Stimulated activated CD4-positive, alpha-beta T cell treated with anti-CD3 and anti-CD28 coated beads, Interleukin-2, amount 100 ng/mL, for 24 hours (primary cell): ENCODE measurements at places on chromosomes 12 and 14.

GRCh38 chr14:26213846-26214575 is 383.8 kb downstream of the NOVA1 start:
- no peak for DNase-seq

DNA sequence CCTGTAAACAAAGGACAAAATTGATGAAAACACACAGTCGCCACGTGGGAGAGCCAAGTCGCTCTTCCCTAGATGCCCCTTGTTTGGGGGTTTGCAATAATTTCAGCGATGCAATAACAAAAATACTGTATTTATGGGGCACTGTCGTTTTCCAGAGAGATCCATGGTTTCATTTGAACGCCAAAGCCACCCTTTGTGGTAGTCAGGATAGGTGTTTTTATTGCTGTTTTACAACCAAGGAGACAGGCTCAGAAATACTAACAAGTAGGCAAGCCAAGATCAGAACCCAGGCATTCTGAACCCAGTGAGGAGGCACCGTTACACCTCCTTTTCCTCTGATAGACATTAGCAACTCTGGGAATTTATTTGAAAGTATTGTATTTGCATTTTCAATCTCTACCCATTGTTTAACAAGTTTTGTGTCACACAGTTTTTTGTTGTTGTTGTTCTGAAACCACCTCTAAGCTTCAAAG is 831 bp upstream of the BTBD7 start:
- no peak for DNase-seq

- DNase-seq = no peak
Measured at GRCh38 chr12:82841487-82841904, 154.8 kb downstream of the TMTC2 start.

- DNase-seq = no peak
Measured at GRCh38 chr12:105580821-105581352, 250.4 kb downstream of the C12orf75 start.

DNA sequence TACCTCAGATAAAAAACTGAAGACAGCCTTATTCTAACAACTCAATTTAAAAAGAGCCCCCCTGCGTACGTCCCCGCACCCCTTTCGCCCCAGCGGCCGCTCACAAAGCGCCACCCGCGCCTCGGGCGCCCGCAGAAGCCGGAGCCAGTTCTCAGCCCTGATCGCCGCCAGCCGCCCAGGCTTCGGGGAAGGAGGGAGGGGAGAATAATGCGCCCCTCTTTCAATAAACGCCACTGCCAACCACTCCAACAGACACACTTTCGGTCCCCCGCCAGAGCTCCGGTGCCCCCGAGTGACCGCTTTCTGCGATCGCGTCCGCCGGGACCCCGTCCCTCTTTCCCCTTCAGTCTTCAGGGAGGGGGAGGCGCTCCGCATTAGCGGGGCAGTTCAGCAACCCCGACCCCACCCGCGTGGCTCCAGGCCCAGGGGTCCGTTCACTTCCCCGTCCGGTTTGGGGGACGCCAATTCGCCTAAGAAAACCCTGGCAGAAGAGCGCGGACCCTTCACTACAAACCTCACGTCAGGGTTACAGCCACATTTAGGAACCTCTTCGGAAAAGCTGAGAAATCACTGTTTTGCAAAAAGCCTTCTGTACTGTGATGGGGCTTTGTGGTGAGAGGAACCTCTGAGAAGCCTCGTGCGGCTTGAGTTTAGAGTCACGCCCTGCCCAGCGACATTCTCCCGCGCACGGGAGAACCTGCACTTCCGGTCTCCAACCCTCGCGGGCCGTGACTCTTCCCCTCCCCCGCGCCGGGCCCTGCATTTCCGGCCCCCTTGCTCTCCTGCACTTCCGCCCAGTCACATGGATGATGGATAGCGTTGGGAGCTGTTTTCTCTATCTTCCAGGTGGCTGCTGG is 18.7 kb downstream of the FOXG1 start:
- no peak for DNase-seq

GRCh38 chr12:97490141-97490540 is 27.5 kb downstream of the RMST start:
- DNase-seq = no peak

- DNase-seq = no peak
Measured at GRCh38 chr12:52428121-52428520, 6.0 kb downstream of the KRT75 start.

GRCh38 chr12:88398031-88398430 is 182.2 kb downstream of the KITLG start:
- no peak for DNase-seq

DNA sequence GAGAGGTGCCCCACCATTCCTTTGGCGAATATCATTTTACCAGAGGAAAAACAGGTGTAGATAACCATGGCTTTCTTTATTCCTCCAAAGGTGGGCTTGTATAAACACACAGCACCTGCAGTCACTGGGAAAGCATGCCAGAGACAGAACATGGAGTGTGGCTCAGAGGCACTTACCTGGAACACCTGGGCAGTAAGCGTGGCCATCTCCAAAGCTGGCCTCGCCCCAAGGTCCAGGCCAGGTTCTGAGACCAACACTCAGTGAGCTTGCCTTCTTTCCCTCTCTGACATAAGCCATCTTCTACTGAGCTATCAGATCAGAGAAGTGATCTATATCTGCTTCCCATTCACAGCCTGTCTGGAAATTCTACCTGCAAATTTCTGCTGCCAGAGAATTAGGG is 70.5 kb downstream of the NUAK1 start:
- DNase-seq = no peak

DNA sequence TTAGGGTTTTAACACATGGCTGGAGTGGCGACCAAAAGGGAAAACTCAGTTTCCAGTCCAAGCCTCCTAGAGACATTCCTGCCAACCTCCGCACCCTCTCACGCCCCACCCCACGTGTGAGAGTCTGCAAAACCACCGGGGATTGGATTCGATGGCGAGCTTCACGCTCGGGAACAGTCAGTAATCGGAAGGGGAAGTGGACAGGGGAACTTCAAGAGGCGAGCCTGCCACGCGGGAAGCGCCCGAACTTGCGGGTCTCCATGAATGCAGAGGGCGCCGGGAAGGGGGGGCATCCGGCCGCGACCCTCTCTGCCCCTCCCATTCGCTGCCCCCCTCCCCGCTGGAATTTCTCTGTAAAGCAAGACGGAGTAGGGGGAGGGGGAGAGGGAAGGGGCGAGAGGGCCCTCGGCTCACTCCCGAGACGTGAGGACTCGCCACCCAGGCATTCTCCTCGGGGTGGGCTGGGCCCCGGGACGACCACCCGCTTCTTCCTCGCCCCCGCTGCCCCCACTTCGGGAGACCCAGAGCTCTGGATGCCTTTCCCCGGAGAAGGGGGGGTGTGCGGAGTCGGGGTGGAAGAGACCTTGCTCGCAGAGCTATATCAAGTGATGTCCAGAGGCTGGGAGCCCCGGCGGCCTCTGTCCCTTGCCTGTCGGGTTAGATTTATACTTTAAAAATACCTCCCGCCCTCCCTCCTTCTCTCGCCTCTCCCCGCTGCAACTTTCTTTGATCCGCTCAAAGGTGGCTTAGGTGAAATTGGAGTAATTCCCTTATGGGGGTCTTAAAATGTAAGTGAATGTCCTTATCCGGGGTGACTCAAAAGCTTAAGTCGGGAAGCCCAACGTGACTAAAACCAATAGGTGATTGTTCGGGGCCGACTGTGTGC is 2.5 kb upstream of the CCND2 start:
- DNase-seq = peak; percentile 62

DNA sequence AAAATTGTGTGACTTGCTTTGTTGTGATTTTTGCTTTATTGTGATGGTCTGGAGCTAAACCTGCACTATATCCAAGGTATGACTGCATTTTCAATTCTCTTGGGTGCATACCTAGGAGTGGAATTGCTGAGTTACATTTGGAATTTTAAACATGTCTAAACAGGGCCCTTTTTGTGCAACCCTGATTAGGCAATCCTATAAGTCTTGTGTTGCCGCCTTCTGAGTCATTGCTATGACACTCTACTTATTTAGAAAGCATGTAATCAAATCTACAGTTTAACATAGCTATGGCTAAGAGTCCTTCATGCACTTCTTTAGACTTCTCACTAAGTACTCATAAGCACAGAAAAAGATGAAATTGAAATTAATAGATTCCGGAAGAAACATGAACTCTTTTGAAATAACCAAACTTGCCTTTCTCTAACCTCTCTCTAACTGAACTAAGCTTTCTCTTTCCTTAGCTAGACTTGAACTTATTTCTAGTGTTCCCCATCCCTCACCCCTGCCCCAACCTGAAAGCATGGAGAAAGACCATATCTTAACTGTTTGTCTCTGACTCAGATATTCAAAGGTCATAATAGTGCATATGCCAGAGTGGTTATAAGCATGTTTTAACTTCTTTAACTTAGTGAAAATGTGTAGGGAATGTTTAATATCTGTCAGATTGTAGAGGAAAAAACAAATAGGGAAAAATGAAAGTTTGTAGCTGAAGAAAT is 203.0 kb downstream of the SNAPC1 start:
- no peak for DNase-seq

- DNase-seq = no peak
Measured at GRCh38 chr12:40986001-40986400, 202.1 kb upstream of the PDZRN4 start.

DNA sequence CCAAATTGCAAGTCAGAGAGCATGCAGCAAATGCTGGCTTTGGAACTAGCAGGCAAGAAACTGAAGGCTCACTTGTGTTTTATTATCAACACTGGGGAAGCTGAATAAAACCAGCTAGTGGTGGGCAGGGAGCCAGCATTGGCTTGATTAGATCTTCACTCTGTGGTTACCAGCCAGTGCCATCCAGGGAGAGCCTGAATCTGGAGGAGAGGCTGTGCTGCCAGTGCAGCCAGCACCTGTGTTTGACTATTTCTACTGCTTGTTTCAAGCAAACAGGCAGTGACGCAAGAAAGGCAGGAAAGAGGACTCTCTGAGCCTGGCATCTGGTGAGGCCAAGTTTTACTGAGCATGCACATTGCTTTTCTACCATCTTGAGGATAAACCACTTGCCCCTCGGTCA is 247.0 kb downstream of the PHLDA1 start:
- DNase-seq = no peak

DNA sequence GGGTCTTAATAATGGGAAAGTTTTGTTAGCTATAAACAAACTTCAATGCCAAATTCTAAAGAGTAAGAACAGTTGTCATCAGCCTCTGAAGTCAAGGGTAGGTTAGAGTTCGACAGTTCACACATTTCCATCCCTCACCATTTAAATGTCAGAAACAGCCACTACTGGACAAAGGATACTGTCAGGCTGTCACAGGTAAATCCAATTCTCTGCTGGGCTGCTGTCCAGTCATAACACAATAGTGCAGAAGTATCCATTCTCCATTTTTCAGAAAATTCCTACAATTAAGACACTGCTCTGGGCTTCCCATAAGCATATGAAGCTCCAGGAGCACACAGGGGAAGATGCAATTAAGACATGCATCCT is 221.4 kb downstream of the RPS29 start:
- no peak for DNase-seq

DNA sequence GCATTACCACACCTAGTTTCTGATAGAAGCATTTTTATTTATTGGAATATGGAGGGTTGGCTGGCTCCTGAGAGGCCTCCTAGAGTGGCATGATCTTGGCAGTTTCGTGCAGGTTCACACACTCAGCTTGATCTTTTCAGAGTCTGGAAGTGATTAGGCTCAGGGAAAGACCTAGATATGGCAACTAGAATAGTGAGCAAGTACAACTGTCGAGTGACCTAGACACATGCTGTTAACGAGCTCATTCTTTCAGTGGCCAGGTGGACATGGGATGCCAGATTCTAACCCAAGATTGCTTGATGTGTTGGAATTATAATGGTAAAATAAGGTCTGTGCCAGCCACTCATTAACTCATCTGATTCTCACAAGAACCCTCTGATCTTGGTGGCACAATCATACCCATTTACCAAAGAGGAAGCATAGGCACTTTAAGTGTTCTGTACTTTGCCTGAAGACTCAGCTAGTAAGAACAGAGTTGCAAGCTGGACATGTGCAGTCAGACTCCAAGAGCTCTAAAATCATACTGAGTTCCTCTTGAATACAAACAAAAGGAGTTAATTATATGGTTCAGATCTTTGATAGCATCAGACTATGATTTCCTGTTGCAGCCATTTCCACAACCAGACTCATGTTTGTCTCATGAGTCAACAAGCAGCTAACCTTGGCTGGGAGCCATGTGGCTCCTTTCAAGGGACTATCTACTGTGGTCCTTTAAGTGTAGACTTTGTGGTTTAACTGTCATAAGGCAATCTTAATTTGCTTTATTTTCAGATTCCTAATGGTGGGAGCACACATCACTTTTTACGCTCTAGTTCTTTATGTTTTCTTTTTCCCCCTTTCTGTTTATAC is 144.2 kb downstream of the PLEKHA5 start:
- peak; percentile 33 for DNase-seq

GRCh38 chr12:1436015-1436414 is 158.4 kb downstream of the FBXL14 start:
- DNase-seq = no peak

DNA sequence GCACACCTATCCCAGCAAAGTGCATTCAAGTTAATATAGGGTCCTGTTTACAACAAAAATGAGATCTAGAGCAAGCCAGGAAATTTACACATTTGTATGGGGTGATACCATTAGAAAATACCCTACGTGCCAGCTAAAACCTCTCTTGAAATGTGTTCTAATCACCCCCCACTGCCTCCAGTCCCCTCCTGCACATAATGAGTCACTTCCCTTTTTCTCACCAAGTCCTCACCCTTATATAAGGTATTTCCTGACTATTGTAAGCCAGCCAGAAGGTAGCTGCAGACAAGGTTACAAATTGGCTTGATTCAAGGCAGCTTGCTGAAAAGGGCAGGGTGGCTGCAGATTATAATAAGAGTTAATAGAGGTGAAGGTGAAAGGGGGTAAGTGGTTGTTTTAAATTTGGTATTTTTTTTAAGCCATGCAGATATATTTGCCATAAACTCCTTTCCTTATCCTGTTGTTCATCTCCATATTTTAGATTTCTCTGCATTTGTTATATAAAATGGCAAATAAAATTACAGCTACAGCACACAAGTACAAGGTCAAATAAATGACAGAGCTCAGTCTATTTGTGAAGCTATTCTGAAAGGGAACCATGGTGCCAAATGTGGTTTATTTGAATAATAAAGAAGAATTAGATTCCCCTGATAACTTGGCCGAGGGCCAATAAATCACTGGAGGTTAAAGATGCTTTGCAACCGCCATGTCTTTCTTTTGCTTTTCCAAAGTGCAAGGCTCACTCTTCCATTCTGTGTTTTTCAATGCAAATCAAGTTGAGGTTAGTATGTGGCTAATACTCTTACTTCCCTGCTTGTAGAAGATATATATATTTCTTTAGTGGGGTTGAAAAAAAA is 385.9 kb downstream of the EGLN3 start:
- DNase-seq = no peak

- DNase-seq = no peak
Measured at GRCh38 chr12:109385339-109386058, 37.8 kb downstream of the MYO1H start.
